Activated CD4-positive, alpha-beta T cell treated with anti-CD3 and anti-CD28 coated beads for 36 hours (primary cell): ENCODE measurements at places on chromosomes 3 and 15. TPM values are rescaled to one million over a fixed set of nuclear protein-coding genes. Genes with fewer than 3 reads are reported as not detected.

Gene ZIC1
- total RNA-seq: not detected

Gene EPHA6
- total RNA-seq: not detected

Gene WDR93
- not detected for total RNA-seq

Gene GRK7
- not detected for total RNA-seq

Gene TRAIP
- 25.1 TPM for total RNA-seq

Gene C3orf49
- not detected for total RNA-seq
